ENCODE measurements at places on chromosomes 5 and 9. TPM values are rescaled to one million over a fixed set of nuclear protein-coding genes. Genes with fewer than 3 reads are reported as not detected.

DNA sequence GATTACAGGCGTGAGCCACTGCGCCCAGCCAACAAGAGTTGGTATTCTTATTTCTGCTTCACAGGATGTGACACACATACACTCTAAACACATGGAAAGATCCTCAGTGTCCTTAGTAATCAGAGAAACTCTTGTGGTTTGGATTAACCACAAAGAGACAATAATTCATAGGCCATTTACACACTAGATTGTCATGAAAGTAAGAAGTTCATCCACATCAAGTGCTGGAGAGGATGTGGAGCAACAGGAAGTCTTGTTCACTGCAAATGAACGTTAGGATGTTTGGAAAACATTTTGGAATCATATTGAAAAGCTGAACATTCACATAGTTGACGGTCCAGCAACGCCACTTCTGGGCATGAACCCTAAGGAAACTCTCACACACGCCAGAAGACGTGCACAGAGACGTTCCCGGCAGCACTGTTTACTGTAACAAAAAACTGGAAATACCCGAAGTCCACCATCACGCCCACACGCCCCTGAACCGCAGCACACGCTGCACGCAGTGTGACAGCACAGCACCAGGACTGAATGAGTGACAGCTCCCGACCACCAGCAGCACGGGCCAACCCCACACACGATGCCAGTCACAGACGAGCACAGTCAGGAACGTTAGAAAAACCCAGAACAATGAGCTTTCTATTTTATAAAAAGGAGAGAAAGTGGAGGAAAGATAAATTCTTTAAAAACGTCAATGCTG is 87.6 kb downstream of the COL23A1 start:
- no peak overlapping the region for H3K4me3 ChIP-seq
- no peak overlapping the region for H3K27ac ChIP-seq
- H3K27me3 ChIP-seq, result no peaks in the 10 kb centered on the region
- H3K4me1 ChIP-seq, result no peaks in the 10 kb centered on the region

DNA sequence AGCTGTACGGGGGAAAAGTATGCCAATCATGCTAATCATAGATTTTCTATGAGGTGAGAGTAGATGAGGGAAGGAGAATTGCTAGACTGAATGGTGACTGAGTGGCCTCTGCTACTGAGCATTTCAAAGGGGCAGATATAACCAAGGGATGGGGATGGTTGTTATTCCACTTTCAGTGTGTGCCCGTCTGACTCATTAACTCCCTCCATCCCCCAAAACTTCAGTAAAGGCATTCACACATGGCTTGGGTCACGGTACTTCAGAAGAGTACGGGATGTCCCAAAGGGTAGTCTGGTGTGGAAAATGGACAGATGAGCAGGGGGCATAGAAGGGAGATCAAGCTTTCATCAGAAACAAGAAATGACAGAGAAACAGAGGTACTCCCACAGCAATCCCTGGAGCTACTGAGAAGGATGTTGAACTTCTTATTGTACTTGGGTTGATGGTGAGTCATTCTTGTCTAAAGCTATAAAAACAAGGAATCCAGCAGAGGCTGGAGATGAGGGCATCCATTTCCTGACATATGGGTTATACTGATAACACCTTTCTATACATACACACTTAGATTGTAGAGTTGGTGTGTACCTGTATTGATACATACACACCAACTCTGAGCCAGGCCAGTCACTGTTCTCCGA is 8.9 kb upstream of the TLE4 start:
- H3K27ac ChIP-seq, result no peak overlapping the region
- DNase-seq, result no peak
- no peak overlapping the region for H3K4me3 ChIP-seq
- H3K36me3 ChIP-seq, result no peaks in the 10 kb centered on the region

GRCh38 chr9:103798620-103799019 is 295.5 kb upstream of the SMC2 start:
- H3K27me3 ChIP-seq, result peaks cover 5% of the 10 kb centered on the region
- no peak overlapping the region for H3K27ac ChIP-seq
- no peaks in the 10 kb centered on the region for H3K36me3 ChIP-seq
- no peaks in the 10 kb centered on the region for H3K4me1 ChIP-seq
- no peak for DNase-seq
- H3K4me3 ChIP-seq, result no peak overlapping the region

- no peak overlapping the region for H3K27ac ChIP-seq
- DNase-seq, result no peak
- no peak overlapping the region for H3K4me3 ChIP-seq
- H3K36me3 ChIP-seq, result no peaks in the 10 kb centered on the region
These were observed 1.1 kb downstream of the NIPAL4 start for GRCh38 chr5:157460921-157461792.

GRCh38 chr5:24401773-24402172 is 243.0 kb downstream of the CDH10 start:
- no peak overlapping the region for H3K4me3 ChIP-seq
- H3K4me1 ChIP-seq, result no peaks in the 10 kb centered on the region
- no peaks in the 10 kb centered on the region for H3K36me3 ChIP-seq
- H3K27ac ChIP-seq, result no peak overlapping the region
- no peak for DNase-seq

- DNase-seq, result no peak
- no peaks in the 10 kb centered on the region for H3K4me1 ChIP-seq
- no peaks in the 10 kb centered on the region for H3K36me3 ChIP-seq
These were observed 590.5 kb downstream of the CSNK1G3 start for GRCh38 chr5:124102486-124102885.

DNA sequence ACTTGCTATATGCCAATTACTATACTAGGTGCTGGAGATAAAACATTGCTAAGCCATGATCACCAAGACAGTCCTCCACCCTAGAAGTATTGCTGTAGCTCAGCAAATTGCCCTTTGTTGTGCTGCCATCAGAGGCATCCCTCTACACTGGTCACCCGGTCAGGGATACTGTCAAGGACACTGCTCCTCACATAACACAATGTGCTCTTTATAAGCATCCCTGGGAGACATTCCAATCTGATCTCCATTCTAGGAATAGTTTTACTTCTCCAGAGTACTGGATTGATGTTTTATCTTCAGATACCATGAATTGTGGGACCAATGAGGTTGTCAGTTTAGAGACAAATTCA is 10.4 kb upstream of the DNAJA1 start:
- H3K27ac ChIP-seq, result no peak overlapping the region
- no peak for DNase-seq
- H3K36me3 ChIP-seq, result no peaks in the 10 kb centered on the region

DNA sequence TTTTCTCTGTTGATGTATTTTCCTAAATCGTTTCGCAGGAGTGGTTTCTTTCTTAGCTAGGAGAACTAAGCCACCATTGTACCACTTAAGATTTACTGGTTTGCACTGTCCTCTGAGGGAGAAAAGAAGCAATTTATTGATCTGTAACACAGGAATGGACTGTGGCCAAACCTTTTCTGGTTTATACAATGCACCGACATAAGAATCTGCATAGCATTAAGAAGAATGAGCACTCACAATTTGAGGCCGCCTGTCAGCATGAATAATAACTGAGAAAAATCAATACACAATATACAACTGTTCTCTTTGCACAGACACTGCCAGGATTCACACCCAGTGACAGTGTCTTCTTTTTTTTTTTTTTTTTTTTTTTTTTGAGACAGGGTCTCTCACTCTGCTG is 168.6 kb upstream of the DMRT1 start:
- no peaks in the 10 kb centered on the region for H3K36me3 ChIP-seq
- H3K4me1 ChIP-seq, result peaks cover 30% of the 10 kb centered on the region
- DNase-seq, result no peak
- H3K4me3 ChIP-seq, result no peak overlapping the region
- H3K27me3 ChIP-seq, result no peaks in the 10 kb centered on the region

DNA sequence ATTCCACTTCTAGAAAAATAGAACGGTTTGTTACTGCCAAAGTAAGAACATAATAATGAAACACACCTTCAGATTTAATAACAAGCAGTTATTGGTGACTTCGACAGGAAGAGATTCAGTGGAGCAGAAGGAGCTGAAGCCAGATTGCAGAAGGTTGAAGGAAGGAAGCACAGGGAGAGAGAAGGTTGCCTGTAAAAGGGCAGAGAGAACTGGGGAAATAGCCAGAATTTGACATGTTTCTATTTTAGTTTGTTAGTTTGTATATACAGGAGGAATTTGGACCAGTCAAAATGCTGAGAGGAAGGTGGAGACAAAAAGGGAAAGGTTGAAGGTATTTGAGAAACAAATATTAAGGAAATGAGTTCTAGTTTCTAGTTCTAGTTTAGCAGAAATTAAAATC is 269.2 kb upstream of the ELAVL2 start:
- no peaks in the 10 kb centered on the region for H3K27me3 ChIP-seq
- DNase-seq, result no peak
- no peaks in the 10 kb centered on the region for H3K36me3 ChIP-seq
- H3K4me1 ChIP-seq, result no peaks in the 10 kb centered on the region
- H3K4me3 ChIP-seq, result no peak overlapping the region

GRCh38 chr5:110823571-110823970 is 84.8 kb downstream of the SLC25A46 start:
- no peak overlapping the region for H3K4me3 ChIP-seq
- no peaks in the 10 kb centered on the region for H3K27me3 ChIP-seq
- DNase-seq, result no peak
- H3K36me3 ChIP-seq, result no peaks in the 10 kb centered on the region
- H3K27ac ChIP-seq, result no peak overlapping the region

DNA sequence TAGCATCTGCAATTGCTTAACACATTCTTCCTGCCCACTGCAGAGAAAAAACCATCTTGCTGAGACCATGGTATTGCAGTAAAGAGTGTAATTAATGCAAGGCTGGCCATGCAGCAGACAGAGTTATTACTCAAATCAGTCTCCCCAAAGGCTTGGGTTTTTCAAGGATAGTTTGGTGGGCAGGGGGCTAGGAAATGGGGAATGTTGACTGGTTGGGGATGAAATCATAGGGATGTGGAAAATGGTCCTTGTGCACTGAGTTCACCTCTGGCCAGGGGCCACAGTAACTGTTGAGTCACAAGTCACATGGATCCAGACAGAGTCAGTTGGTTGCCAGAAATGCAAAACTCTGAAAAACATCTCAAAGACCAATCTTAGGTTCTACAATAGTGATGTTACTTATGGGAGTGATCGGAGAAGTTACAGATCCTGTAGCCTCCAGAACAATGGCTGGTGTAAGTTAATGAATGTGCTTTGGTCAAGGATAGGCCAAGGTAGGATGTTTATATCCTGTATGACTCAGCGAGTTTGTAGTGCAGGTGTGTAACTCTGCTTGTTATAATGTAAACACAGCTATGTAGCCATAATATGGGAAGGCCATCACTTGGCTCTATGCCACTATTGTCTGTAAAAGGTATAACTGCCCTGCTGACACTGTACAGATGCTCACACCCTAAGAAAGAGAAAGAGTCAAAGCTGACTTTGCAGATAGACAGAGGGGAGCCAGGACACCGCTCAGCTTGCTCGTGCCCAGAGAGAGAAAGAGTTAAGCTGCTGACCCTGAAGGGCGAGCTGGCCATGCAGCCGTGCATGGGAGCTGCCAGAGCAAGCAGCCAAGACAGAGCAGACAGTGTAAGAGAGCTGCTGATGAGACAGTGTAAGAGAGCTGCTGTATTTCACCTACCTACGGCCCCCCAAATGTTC is 27.2 kb downstream of the C9orf152 start:
- no peak overlapping the region for H3K27ac ChIP-seq
- no peak for DNase-seq
- H3K4me1 ChIP-seq, result no peaks in the 10 kb centered on the region
- H3K4me3 ChIP-seq, result no peak overlapping the region
- H3K36me3 ChIP-seq, result no peaks in the 10 kb centered on the region

DNA sequence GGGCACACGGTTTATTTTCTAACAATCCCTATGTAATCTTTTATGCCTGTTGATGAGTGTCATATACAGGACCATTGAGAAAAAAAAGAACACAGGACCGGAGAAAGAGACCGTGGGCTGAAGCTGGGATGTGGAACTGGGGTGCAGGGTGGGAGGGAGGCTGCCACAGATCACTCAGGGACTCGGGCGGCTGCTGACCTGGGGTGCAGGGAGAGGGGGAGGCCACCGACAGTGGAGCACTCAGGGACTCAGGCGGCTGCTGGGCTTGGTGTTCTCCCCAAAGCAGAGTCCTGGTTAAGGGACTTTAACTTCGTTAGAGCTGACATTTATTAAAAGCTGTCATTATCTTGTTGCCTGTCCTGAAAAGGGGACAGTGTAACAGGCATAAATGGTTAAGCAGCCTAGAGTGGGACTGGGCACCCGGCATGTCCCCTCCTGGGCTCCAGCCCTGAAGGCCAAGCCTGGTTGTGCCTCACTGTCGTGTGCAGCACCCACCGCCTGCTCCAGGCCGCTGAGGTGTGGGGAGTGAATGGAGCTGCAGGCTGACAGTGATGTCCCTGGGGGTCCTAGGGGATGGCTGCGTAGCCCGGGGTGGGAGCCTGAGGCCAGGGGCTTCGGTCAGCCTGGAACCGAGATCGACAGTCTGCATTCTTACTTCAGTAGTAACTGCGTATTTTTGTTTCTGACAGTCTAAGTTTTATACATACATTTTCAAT is 14.0 kb downstream of the NDUFS6 start:
- no peak for DNase-seq
- H3K36me3 ChIP-seq, result peaks cover 78% of the 10 kb centered on the region
- no peaks in the 10 kb centered on the region for H3K4me1 ChIP-seq
- no peaks in the 10 kb centered on the region for H3K27me3 ChIP-seq

The INSYN2B gene
- 0.33 TPM for total RNA-seq

The EIF4EBP3 gene
- 1.4 TPM for total RNA-seq

The NDFIP1 gene
- 68.1 TPM for total RNA-seq

The NAIP gene
- total RNA-seq, result 15.3 TPM

All from liver (tissue), 10 donors.